ENCODE measurements at places on chromosomes 1 and 21. TPM values are rescaled to one million over a fixed set of nuclear protein-coding genes. Genes with fewer than 3 reads are reported as not detected.

CYYR1 gene
- 29.3 TPM for total RNA-seq

FMOD gene
- total RNA-seq, result 0.05 TPM

FCRL2 gene
- total RNA-seq, result not detected

- no peaks in the 10 kb centered on the region for H3K36me3 ChIP-seq
- H3K27ac ChIP-seq, result no peak overlapping the region
- H3K27me3 ChIP-seq, result peaks cover 5% of the 10 kb centered on the region
Measured at GRCh38 chr1:78340006-78340405, 150.8 kb upstream of the PTGFR start.

- H3K27me3 ChIP-seq, result peaks cover 11% of the 10 kb centered on the region
- no peak overlapping the region for H3K27ac ChIP-seq
- peaks cover 84% of the 10 kb centered on the region for H3K36me3 ChIP-seq
- H3K4me1 ChIP-seq, result no peaks in the 10 kb centered on the region
- H3K4me3 ChIP-seq, result no peak overlapping the region
- no peak for DNase-seq
Measured at GRCh38 chr1:239982762-239983161, 108.9 kb upstream of the FMN2 start.

GRCh38 chr1:36014722-36015220 lies 69.1 kb upstream of the TEKT2 start:
- no peaks in the 10 kb centered on the region for H3K4me1 ChIP-seq
- H3K4me3 ChIP-seq, result no peak overlapping the region
- DNase-seq, result no peak
- H3K36me3 ChIP-seq, result peaks cover 17% of the 10 kb centered on the region
- no peaks in the 10 kb centered on the region for H3K27me3 ChIP-seq

GRCh38 chr1:34231441-34231840 lies 54.7 kb downstream of the C1orf94 start:
- H3K4me1 ChIP-seq, result peaks cover 6% of the 10 kb centered on the region
- H3K27me3 ChIP-seq, result peaks cover 18% of the 10 kb centered on the region
- DNase-seq, result no peak

DNA sequence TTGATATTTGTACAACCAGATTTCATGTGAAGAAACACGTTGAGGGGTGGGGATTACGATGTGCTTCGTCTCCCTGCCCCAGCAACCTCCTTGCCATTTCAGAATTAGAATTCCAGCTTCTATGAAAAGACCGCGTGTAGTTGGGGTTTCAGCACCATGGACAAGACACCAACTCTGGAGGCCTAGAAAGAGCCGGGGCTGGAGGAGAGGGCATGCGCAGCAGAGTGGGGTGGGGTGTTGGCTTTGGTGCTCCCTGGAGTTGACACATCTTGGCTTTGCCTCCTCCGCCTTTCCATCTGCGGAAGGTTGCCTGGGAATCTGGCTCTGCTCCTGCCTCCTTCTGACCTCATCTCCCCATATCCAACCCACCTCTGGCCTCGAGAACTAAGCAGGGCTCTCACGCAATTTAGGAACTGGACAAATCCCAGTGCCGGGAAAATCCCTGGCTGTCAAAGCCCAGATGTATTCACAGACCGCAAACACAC lies 11.8 kb downstream of the HTR6 start:
- H3K4me3 ChIP-seq, result no peak overlapping the region
- DNase-seq, result peak; percentile 81
- no peak overlapping the region for H3K27ac ChIP-seq
- H3K4me1 ChIP-seq, result no peaks in the 10 kb centered on the region
- no peaks in the 10 kb centered on the region for H3K36me3 ChIP-seq
- H3K27me3 ChIP-seq, result peaks cover 22% of the 10 kb centered on the region

DNA sequence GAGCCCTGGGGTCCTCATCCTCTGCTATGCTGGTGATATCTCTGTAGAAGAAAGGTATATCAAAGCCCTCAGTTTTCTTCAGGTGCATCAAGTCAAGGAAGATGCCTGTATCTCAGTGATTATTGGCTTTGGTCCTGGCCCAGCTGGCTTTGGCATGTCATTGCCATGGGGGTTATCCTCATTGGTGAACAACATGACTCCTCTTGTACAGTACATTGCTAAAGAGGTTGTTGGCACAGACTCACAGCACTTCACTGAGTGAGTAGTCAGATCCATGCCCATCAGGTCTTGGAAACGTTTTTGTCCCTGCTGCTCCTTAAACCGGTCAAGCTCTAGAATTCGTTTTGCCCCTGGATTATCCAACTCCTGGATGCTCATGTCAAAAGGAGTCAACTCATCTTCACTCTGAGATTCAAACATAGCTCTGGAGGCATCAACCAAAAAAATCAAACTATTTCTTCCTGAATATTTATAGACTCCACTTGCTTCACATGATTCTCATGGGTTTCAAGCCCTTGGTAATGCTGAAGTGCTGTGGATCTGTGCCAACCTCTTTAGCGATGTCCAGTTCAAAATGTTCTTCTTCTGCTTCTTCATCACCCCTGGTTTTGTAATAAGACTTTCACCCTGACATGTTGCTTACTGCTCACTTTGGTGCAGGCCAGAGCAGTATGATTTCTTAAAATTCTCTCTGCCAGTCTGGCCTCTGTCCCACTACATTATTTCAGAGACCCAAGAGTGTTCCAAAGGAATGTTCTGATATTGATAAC lies 43.0 kb upstream of the RAB3GAP2 start:
- DNase-seq, result no peak
- no peak overlapping the region for H3K4me3 ChIP-seq
- peaks cover 6% of the 10 kb centered on the region for H3K4me1 ChIP-seq
- H3K36me3 ChIP-seq, result no peaks in the 10 kb centered on the region
- no peak overlapping the region for H3K27ac ChIP-seq
- no peaks in the 10 kb centered on the region for H3K27me3 ChIP-seq

DNA sequence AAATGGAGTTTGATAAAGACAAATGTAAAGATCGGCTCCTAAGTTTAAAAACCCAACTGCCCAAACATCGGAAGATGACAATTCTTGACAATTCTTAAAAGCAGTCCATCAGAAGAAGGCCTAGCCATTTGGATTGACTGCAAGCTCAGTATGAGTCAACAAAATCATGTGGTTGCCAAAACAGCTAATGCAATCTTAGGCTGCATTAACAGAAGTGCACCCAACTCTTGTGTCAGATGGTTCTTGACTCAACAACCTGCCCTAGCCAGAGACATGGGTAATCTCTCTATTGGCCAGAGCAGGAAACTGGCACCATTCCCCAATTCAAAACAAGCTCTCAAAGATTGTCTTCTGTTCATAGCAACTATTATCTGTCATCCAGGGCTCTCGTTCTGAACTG lies 9.9 kb upstream of the NCF2 start:
- H3K4me1 ChIP-seq, result no peaks in the 10 kb centered on the region
- H3K27ac ChIP-seq, result no peak overlapping the region
- H3K27me3 ChIP-seq, result no peaks in the 10 kb centered on the region
- no peak for DNase-seq
- H3K36me3 ChIP-seq, result no peaks in the 10 kb centered on the region

GRCh38 chr1:22295856-22296255 lies 153.0 kb upstream of the WNT4 start:
- no peaks in the 10 kb centered on the region for H3K27me3 ChIP-seq
- H3K36me3 ChIP-seq, result no peaks in the 10 kb centered on the region
- no peak for DNase-seq
- H3K4me1 ChIP-seq, result peaks cover 8% of the 10 kb centered on the region

DNA sequence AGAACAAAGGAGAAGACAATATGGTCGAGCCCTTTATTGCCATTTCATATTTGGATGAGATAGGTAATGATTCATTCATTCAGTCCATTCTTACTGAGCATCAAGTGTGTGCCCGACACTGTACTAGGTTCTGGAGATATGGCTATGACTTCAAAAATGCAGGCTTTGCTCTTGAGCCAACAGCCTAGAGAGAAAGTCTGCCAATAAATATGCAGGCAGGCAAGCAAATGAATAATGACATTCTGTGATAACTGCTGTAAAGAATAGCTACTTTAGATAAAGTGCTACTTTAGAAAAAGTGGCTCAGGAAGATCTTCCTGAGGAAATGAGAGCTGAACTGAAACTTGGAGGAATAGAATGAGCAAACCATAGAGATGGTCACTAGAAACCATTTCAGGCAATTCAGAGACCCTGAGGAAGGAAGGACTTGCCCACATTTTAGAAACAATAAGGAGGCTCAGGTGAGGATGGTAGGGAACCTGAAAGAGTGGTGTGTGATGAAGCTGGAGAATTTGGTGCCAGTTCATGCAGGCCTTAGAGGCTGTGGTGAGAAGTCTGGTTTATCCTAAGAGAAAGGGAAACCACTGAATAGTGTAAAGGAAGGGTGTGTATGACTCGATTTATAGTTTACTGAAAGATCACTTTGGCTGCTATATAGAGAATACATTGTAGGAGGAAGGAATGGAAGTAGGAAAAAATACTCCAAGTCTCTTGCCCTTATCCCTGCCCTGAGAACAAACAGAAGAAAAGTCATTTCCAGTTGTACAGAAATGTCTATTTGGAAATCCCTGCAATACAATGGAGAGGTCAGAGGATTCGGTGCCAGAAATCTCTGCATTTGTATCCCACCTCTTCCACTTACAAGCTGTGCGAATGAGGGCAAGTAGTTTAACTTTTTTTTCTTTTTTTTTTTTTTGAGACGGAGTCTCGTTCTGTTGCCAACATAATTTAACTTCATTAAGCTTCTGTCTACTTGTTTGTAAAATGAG lies 167.9 kb downstream of the VPS13D start:
- no peaks in the 10 kb centered on the region for H3K4me1 ChIP-seq
- H3K36me3 ChIP-seq, result peaks cover 3% of the 10 kb centered on the region
- no peaks in the 10 kb centered on the region for H3K27me3 ChIP-seq

GRCh38 chr1:55506740-55507577 lies 291.8 kb upstream of the USP24 start:
- H3K4me1 ChIP-seq, result peaks cover 4% of the 10 kb centered on the region
- no peaks in the 10 kb centered on the region for H3K36me3 ChIP-seq
- no peak for DNase-seq
- H3K4me3 ChIP-seq, result no peak overlapping the region
- H3K27me3 ChIP-seq, result no peaks in the 10 kb centered on the region

Data from WTC11 (cell line).